ENCODE measurements at places on chromosomes 12 and 14.
A peak's percentile ranks its signal among the peaks of the same experiment; 100 is the strongest.

GRCh38 chr12:76084863-76085519 lies 506 bp upstream of the NAP1L1 start:
- peak; percentile 73 for DNase-seq

- DNase-seq, result no peak
Observed at GRCh38 chr12:43669373-43669772, 89.2 kb downstream of the PUS7L start.

DNA sequence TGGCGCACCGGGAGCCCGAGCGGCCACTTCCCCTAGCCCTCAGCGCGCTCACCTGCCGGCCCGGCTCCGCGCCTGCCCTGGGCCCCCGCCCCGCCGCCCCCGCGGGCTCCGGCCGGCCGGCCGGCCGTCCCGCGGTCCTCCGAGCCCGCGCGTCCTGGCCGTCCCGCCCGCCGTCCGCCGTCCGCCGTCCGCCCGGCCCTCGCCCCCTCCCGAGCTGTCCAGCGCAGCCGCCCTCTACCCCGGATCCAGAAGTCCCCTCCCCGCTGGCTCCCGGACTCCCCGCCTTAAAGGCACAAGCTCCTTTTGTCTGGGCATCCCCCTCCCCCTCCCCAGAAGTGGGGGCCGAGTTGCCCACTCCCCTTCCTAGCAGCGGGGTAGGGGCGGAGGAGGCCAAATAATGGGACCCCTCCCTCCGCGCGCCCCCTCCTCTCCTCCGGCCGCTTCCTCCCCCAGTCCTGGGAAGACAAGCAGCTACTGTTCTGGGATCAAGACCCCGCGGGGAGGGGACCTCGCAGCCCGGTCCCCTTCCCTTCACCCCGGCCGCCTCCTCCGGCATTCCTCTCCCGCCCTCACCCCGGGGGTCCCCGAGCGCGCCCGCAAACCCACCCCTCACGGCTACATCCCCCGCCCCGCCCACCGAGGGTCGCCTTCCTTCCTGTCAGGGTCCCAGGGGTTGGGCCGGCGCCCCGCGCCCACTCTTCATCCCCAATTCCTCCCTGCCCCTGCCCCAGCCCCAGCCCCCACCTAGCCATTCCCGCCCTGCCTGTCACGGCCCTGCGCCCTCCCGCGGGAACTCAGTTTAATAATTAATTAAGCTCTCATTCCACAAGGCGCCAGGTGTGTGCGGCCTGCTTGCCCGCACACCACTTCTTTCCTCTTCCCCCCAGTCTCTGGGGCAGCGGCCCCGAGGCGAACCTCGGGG lies at the start of gene ADCY6:
Gene ADCY6 (minus strand): TSS at position 236 of the 922 bp plus-strand sequence. CDS start 5,655 bp downstream, outside the sequence.
- DNase-seq, result peak; percentile 81

DNA sequence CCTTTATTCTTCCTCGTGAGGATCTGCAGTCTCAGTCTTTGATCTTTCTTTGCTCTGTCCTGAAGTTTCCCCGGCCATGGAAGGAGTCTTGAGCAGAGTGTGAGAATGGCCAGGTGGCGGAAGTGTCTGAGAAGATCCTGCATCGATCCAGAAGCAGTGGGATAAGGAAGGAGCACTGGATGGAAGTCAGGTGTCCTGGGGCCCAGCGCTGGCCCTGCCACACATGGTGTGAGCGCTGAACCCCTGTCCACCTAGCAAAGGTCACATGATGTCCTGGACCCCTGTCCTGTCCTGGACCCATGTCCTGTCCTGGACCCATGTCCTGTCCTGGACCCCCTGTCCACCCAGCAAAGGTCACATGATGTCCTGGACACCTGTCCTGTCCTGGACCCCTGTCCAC lies 111.8 kb upstream of the MED13L start:
- no peak for DNase-seq

- DNase-seq, result peak; percentile 53
Observed at GRCh38 chr14:22837750-22838538, 1.6 kb downstream of the MMP14 start.

- DNase-seq, result peak; percentile 77
Observed at GRCh38 chr12:116455540-116456329, 103.4 kb upstream of the MAP1LC3B2 start.

DNA sequence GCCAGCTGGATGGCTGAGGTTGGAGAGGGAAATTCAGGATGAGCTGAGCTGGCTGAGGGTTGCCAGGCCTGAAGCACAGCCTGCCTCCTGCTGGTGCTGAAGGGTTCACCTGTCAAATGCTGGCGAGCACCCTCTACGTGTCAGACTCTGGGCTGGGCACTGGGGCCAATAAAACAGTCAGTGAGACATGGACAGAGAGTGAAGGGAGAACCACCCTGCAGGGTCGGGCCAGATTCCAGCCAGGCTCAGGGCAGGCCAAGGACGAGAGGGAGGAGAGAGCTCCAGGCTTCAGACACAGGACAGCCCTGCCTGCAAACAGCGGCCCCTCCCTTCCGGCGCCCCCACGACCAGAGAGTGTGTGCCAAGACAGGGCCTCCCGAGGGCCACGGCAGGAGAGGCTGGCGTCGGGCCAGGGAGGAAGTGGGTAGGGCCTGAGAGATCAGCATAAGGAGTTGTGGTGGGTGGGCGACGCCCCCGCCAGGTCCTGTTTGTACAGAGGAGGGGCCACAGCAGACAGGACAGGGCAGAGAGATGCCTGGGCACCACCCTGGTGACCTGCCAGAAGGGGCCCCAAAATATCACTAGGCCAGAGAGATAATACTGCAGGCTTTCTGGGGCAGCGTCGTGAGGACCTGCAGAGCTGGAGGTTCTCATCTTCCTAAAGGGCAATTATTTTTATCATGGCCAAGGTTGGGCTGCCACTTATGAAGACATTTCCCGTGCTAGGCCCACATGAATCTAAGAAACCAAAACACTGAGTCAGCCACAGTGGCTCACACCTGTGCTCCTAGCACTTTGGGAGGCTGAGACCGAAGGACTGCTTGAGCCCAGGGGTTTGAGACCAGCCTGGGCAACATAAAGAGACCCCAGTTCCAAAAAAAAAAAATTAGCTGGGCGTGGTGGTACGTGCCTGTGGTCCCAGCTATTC lies 73.1 kb upstream of the GPR68 start:
- peak; percentile 49 for DNase-seq

DNA sequence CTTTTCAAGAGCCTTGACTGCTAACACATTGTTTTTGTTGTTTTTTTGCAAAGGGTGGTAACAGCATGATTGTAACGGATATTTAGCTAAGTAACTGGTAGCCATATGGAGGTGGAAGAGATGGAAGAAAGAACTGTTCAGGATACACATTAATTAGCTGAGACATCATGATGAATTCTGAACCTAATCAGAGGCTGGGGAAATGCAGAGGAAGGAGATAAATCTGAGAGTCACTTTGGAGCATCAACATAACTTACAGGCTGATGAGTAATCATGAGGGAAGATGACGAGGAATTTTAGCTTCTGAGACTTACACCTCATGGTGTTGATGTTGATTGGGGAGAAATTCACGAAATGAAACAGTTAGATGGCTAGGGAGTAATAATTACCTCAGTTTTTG lies 62.3 kb downstream of the NIN start:
- no peak for DNase-seq

- DNase-seq, result no peak
Observed at GRCh38 chr14:59313658-59314608, 125.5 kb downstream of the DAAM1 start.

GRCh38 chr12:2535583-2536204 lies 259.1 kb upstream of the FKBP4 start:
- peak; percentile 50 for DNase-seq

DNA sequence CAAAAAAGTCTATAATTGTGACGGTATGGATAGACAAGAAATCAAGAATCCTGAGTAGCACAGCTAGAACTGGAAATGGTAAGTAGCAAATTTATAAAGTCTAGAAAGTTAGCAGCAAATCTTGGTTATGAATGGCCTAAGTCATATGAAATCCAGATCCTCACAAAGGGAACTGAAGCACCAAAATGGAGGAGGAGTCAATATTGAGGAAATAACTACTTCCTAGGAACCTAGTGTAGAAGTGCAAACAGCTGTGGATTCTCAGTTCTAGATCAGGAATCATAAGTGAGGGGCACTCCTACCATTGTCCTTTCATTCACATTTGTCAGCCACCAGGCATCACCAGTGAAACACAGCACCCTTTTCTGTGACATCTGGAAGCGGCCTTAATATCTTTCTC lies 202.2 kb upstream of the DCN start:
- no peak for DNase-seq

GRCh38 chr14:101502761-101503392 lies 58.4 kb upstream of the DIO3 start:
- no peak for DNase-seq

DNA sequence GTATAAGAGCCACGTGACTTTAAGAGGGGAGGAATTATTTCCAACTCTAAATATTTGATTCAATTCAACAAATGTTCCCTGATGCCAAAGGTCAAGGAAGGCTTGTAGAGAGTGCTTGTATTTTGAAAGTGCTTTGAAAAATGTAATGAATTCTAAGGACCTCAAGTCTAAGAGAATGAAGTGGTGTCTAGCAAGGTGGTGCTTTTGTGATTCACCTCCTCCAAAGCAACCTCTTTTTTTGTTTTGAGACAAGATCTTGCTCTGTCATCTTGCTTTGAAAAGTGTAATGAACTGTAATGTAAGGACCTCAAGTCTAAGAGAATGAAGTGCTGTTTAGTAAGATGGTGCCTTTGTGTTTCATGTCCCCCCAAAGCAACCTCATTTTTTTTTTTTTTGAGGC lies 13.7 kb downstream of the AK7 start:
- DNase-seq, result no peak

DNA sequence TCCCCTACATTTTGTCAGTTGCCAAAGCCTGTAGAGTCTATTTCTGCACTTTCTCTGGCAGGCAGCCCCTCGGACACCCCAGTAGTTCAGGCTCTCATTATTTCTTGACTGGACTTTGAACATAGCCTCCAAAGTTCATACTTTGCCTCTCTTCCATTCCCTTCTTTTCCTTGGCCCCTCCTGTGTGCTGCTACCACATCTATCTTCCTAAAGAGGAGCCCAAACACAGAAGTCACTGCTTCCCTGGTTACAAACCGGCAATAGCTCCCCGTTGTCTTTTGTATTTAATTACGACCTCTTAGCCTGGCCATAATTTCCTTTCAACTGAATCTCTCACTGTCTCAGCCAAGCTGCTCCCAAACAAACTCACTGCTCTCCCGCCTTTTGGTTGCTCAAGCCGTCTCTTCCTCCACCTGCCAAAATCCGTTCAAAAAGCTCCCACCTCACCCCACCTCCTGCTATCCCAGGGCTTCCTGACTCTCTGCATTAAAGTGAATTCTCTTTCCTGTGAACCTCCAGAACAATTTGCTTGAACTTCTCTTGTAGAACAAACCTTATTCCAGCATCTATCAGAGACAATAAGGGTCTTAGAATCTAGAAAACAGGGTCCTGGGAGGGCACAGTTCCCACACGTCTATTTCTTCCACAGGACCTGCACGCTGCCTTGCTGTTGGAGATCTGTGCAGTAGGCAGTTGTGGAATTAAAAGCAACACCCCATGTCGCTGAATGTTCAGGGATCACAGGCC lies 46.9 kb downstream of the PRMT8 start:
- no peak for DNase-seq

- DNase-seq, result peak; percentile 40
Observed at GRCh38 chr14:92963301-92964123, 40.6 kb downstream of the CHGA start.

DNA sequence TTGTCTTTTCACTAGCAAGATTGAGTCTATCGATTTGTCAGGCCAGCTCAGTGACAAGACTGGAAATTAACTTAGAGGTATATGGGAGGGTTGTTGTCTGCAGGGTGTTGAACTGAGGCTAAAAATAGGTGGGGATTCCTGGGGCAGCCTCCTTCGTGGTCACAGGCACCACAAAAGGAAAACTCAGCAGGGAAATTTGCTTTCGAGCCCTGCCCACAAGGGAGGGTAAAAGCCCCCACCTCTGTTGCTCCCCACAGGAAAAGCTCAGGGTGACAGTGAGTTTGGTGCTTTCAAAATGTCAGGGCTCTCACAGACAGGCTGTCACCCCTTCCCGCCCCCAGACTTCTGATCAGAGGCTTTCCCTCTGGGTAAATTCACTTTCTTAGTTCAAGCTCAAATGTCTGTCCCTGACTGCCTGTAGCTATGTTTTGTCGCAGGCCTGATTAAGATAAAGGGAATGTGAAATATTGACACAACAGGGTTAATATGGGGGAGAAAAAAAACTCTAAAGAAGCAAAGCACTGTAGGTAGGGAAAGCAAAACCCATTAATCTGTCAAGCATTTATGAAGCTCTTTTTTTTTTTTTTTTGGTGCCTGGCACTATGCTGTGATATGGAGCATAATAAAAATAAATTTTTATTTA lies 11.7 kb upstream of the NFKBIA start:
- no peak for DNase-seq

Data from urothelium cell line (cell line).